ENCODE measurements at places on chromosomes 11 and 22.

DNA sequence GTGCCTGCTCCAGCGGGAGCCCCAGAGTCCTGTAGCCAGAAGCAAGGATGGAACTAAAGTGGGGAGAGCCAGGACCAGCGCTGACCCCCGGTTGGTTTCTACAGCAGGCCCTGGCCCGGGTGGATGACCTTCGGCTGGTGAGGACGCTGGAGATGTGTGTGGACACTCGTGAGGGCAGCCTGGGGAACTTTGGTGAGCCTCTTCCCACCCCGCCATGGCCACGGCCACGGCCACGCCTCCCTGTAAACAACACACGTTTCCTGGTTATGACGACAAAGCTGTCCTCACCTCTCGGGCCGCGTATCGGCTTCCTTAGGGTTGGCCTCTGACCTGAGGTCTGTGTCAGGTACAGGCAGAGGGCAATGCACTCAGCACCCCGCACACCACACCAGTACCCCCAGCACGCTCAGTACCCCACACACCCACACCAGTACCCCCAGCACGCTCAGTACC is 4.1 kb downstream of the LRRC56 start:
- no peak for DNase-seq

DNA sequence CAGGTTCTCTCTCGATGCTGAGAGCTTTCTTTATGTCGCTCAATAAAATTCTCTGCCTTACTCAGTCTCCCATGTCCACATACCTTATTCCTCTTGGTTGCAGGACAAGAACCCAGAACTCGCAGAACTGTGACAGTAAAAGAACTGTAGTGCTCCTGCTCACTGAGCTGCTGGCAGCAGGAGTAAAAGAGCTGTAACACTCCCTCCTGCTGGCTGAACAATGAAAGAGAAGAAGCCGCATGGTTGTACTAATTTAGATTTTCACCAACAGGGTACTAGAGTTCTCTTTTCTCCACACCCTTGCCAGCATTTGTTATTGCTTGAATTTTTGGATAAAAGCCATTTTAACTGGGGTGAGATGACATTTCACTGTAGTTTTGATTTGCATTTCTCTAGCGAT is 433.2 kb downstream of the GUCY1A2 start:
- DNase-seq: peak; percentile 59

GRCh38 chr22:50601669-50602337 is 1.2 kb downstream of the MAPK8IP2 start:
- no peak for DNase-seq

DNA sequence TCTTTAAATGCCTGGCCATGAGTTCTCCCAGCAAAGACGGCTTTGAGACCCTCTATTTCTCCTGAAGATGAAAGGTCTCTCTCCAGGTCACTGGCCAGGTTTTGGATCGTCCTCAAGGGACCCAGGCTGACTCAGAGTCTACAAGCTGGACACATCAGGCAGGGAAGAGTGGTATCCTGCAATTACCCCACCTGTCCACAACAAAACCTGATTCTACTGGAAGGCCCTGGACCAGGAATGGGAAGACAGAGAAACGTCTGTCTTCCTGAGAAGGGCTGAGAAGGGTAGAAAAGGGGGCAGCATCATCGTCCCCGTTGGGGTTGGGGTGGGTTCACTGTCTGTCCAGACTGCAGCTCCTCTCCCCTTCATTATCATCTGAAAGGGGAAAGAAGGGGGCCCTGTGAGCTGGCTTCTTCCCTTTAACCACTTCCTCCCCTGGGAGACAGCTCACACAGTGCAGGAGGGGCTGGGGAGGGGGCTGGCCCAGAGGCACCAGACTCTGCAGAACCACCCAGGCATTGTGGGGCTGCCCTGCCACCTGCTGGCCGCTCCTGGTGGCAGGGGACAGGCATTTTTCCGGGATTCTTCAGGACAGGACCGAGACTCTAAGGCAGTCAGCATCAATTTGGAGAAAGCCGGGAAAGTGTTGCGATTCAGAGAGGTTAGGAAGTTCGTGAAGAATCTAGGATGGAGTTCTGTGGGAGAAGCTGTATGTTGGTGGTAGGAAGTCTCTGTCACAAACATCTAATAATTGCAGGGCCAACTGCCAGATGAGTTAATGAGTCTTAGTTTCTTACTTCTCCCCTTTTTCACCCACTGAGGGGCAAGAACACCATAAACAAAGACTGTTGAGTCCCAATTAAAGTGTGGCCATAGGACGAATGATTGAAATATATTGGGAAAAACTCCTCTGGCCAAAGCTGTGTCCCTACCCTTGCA is 57.6 kb downstream of the SYN3 start:
- peak; percentile 49 for DNase-seq

GRCh38 chr11:3164138-3164551 is 965 bp downstream of the OSBPL5 start:
- DNase-seq: no peak

- no peak for DNase-seq
Measured at GRCh38 chr11:30435488-30435887, 112.6 kb downstream of the ARL14EP start.

DNA sequence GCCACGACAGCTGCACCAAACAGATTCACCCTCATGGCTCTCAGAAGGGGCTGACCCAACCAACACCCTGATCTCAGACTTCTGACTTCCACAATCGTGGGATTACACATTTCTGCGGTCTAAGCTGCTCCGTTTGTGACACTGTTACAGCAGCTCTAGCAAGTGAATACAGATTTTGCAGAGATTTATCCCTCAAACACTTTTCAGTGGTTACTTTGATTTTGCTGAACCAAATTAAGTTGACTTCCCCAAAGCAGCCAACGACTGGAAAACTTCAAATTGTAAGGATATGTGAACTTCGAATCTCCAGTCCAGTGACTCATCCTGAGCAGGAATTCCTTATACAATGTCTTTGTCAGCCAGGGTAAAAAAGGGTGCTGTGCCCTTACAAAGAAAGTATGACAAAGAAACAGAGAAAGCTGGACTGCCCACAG is 14.8 kb upstream of the INCENP start:
- DNase-seq: peak; percentile 34

GRCh38 chr22:35197886-35198285 is 59.4 kb upstream of the HMGXB4 start:
- DNase-seq: no peak

GRCh38 chr22:45318168-45318557 is 8.4 kb downstream of the FAM118A start:
- peak; percentile 93 for DNase-seq

DNA sequence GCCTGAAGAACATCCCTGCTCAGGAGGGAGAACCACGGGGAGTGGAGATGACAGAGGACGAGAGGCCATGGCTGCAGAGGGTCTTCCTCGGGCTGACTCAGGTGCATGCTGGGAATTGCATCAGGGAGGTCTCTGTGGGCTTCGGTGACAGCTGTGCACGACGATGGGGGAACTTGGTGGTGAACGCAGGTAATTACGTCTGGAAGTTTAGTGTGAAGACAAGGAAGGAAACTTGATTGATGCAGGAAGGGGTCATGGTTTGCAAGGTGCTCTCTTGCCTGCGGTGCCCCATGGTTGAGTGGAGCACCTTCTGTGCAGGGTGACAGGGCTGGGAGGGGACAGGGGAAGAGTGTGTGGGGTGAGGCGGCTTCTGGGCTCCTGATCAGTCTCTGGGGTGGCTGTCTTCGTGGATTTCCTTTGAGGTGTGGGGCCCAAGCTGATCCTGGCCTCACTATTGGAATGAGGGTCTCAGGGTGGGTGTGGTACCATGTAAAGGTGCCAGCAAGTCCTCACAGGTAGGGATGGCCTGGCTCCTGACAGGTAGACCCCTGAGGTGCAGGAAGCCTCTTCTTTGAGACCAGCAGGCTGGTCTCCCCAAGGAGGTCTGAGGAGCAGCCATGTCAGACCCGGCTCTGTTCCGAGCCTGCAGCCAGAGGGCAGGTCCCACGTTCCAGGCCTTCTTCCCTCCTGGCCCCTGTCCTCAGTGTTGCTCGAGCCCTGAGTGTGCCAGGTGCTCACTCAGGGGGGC is 1020.1 kb downstream of the TBC1D22A start:
- DNase-seq: no peak

Measured in fibroblast of mammary gland (primary cell).